ENCODE measurements at places on chromosomes 6 and 20.

DNA sequence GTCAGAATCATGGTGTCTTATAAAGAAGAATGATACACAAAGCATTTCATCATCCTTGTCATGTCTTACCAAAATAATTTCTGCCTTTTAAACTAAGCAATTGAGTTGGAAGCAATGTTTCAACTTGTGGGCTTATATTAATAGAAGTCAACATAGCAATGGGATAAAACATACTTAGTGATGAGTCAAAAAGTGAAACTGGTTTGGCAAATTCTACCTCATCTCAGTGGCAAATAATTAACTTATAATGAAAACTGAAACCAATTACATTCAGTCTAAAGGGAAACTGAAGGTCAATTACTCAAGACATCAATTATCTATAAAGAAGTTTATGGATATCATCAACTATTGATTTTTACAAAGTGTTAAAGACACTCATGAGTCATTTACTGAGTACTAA, 463.8 kb downstream of the BMP2 start:
- no peak for DNase-seq

GRCh38 chr6:111550953-111551352, 54.7 kb downstream of the TRAF3IP2 start:
- DNase-seq, result no peak

- DNase-seq, result no peak
These were observed 58.7 kb downstream of the EDN1 start for GRCh38 chr6:12348530-12349511.

- DNase-seq, result peak; percentile 66
These were observed 73.6 kb downstream of the SLX4IP start for GRCh38 chr20:10508468-10509251.

GRCh38 chr20:14924433-14924832, 587.0 kb upstream of the FLRT3 start:
- DNase-seq, result no peak

- DNase-seq, result no peak
These were observed 2.1 kb downstream of the KIAA0319 start for GRCh38 chr6:24643920-24644319.

DNA sequence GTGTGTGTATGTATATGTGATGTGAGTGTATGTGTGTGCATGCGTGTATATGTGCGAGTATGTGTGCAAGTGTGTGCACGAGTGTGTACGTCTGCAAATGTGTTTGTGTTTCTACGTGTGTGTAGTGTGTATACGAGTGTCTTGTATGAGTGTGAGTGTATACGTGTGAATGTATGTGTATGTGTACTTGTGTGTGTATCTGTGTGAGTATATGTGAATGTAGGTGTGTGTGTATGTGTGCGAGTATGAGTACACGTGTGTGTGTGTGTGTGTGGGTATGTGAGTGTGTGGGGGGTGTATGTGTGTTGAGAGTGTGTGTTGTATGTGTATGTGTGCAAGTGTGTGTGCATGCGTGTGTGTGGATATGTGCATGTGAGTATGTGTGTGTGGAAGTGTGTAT, 602.0 kb upstream of the CDH4 start:
- no peak for DNase-seq

- peak; percentile 53 for DNase-seq
These were observed 48.6 kb upstream of the FABP7 start for GRCh38 chr6:122730775-122731386.

GRCh38 chr6:39228992-39229767, at the start of gene KCNK5:
KCNK5 (minus strand) TSS chr6:39229475; CDS start chr6:39229111, 364 bp downstream.
- peak; percentile 92 for DNase-seq

GRCh38 chr6:141029908-141030307, 1102.8 kb upstream of the GJE1 start:
- no peak for DNase-seq

DNA sequence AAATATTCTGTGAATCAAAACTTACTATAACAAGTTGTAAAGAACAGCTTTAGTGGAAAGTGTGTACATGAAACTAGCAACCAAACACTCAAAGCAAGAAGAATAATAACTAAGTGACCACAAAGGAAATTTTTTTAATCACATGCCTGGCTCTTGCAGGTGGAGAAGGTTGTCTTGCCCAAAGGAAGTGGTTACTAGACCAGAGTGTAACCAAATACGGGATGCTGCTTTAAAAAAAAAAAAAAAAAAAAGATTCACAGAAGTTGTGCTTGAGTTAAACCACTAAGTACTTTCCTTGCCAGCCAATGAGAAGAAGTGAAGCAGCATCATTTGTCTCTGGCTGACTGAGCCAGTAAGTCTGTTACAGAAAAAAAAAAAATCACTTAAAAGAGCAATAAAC, 19.1 kb upstream of the HLA-DQB1 start:
- DNase-seq, result no peak

DNA sequence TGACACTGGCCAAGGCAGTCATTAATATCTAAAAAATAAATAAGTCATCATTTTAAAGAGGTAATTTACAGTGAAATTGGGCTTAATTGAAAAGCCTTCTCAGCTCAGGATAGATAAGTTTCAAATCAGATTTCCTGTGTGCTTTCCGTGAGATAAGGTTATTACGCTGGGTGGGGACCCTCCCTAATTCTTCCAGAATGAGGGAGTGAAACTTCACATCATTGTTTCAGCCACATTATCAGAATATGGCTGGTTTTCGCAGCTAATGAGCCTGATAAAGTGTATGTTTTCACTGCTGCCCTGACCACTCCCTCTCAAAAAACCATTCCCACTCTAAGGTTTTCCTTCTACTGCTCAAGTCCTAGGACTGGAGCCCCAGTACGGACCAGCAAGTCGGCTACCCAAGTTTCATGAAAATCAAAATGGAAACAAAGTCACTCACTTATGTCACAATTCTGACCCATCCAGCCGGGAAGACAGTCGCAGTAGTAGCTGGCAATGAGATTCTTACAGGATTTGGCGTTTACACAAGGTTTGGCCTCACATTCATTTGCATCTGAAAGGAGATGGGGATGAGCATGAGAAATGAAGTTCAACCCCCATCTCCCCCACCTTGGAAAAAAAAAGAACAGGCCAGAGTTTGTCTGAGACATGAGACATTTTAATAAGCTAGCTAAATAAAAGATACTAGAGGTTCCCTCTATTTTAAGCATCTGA, 24.6 kb downstream of the JAG1 start:
- DNase-seq, result no peak

- DNase-seq, result no peak
These were observed 19.4 kb downstream of the MAP3K5 start for GRCh38 chr6:136772685-136773472.

DNA sequence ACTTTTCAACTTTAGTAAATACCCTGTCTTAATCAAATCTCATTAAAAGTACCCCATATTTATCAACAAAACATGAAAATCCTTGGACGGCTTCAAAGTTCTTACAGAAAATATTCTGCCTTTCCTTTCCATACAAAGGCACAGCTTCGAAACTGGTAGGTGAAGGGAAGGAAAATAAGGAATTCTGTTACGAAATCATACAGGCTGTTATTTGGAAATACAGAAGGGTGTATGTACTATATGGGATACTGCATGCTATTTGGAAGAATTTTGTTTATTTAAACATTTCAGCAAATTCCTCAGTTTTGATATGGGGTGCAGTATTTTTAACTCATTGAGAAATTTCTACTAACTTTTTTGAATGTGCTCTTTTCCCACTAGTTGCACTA, 138.4 kb upstream of the BTN3A2 start:
- DNase-seq, result no peak

- no peak for DNase-seq
These were observed 114.2 kb downstream of the COL12A1 start for GRCh38 chr6:75091467-75092190.

DNA sequence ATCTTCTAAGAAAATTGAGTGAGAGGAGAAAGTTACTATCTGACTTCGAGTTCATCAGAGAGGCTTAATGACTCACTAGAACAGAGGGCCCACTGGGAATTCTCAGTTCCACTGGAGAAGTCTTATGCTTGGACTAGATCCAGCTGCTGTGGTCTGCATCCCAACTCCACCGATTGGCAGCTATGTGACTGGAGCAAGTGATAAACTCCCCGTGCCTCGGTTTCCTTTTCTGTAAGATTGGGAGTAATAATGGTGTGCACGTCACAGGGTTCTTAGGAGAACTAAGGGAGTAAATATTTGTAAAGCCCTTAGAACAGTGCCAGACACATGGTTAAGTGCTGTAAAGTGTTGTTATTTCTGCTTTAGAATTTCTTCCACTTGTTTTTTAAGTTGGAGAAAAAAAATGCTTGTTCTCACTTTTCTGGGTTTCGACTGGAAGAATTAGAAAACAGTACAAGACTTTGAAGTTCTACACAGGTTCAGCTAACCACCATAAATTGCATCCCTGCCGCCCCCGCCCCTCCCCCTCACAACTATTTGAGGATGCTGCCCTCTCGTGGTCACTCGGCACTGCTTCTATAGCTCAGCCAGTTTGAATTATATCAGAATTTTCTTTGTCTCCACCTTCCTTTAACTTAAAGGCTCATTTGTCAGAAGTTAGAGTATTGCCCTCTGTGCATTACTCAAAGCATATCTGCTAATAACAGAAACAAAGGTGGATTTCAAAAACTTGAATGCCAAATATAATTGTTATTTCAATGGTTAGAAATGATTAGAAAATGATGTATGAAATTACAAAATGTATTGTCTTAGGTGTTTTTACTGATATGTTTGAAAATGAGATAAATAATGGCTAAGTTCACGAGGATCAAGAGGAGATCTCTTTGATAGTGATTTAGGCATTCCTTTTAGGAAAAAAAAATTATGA, 95.0 kb upstream of the IFNGR1 start:
- peak; percentile 63 for DNase-seq

- no peak for DNase-seq
These were observed 4.6 kb downstream of the TMEM181 start for GRCh38 chr6:158564243-158565121.

DNA sequence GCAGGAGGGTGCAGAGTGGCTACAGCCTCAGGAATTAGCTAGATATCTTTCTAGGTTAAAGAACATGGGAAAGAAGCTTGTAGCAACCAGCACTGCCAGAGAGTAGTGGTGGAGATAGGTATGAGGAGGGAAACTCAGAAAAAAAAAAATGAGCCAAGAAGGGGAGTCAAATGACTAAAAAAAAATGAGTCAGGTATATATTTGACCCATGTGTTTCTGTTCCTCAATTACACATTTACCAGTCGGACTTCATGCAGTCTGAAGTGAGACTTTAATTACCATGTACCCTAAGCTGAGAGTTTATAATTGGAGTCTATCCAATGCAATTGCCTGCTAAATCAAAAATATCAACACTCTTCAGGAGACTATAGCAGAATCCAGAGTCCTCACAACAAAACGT, 964.6 kb downstream of the HACE1 start:
- no peak for DNase-seq

DNA sequence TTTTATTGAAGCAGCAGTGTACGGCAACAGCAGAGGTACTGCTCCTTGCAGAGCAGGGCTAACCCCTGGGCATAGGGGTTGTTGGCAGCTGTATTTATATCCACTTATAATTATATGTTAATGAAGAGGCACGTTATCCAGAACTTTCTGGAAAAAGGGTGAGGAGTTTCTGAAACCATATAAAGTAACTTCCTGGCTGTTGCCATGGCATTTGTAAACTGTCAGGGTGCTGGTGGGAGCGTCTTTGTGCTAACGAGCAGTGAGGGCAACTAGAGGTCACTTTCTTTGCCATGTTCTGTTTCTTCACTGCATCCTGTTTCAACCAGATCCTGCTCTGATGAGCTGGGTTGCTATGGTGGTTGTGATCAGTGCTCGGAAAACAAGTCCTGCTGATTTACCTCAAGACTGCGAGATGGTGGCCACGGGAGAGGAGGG, 11.1 kb upstream of the ARFGEF2 start:
- no peak for DNase-seq

GRCh38 chr6:115441651-115442050, 619.0 kb downstream of the FRK start:
- no peak for DNase-seq

DNA sequence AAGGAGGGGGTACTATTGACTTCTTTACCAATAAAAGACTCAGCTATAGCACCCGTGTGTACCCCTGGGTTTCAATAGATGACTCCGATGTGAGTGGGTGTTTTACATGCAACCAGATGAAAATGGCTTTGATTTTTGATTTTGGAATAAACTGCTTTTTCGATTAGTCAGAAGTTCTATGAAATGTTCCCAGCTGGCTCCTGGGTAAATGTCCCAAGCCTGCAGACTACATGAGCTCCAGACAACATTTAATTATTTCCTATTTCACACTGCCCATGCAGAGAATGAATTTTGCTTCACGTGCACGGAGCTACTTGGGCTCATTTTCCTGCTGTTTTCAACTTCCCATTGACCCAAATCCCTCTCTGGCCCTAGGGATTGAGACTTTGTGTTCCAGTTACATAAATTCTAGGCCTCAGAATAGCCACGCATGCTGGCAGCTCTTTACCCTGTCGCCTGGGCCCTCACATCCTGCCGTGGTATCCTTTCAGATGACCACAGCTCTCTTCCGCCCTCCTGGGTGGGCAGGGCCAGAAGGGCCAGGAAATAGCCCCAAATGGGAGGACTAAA, 59.7 kb downstream of the GPR6 start:
- DNase-seq, result no peak

- DNase-seq, result no peak
These were observed 115.0 kb downstream of the PDSS2 start for GRCh38 chr6:107344383-107344782.

DNA sequence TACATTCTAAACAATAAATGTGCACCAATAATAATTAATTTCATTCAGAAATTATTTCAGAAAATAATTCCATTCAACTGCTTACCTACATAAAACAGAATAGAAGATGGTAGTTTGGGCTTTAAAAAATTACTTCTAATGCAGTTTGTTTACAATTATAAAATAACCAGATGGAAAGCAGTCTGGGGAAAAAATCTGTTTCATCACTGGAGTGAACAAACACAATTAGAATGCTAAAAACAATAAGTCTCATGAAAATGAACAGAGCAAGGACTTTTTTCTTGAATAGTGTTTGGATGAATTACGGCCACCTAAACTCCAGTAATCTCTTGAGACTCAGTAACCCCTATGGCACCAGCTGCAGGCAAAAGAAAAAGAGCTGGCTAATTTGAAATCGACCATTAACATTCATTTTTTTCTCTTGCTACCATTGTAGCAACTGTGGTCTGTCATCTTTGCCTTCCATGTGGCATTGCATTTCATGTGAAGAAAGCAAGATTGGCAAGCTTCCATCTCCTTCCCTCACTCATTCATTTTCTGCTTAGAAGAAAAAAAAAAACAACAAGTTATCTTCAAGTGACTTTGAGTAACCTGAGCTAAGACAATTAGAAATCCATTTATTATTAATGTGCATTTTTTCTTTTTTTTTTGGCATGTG, 88.4 kb upstream of the CEP85L start:
- DNase-seq, result peak; percentile 51

- DNase-seq, result no peak
These were observed 117.9 kb downstream of the SGK1 start for GRCh38 chr6:134199848-134200606.

- DNase-seq, result no peak
These were observed 251.6 kb downstream of the ADGB start for GRCh38 chr6:146850238-146850896.

- DNase-seq, result no peak
These were observed 306.7 kb downstream of the PLCB1 start for GRCh38 chr20:8438748-8439147.

DNA sequence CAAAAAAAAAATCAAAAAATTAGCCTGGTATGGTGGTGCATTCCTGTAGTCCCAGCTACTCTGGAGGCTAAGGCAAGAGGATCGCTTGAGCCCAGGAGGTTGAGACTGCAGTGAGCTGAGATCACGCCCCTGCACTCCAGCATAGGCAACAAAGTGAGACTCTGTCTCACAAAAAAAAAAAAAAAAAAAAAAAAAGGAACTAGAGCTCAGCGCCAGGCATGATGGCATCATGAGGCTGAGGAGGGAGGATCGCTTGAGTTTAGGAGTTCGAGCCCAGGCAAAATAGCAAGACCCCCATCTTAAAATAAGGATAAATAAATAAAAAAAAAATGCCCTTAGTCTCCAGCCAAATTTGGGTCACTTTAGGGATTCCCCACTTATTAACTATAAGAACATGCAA, 40.4 kb upstream of the PIM1 start:
- no peak for DNase-seq
